ENCODE measurements at places on chromosomes 6 and 20.

GRCh38 chr20:62508641-62509051 lies 32.9 kb upstream of the GATA5 start:
- no peak for DNase-seq

GRCh38 chr20:25399037-25399430 lies 8.4 kb upstream of the ABHD12 start:
- DNase-seq: peak; percentile 12

DNA sequence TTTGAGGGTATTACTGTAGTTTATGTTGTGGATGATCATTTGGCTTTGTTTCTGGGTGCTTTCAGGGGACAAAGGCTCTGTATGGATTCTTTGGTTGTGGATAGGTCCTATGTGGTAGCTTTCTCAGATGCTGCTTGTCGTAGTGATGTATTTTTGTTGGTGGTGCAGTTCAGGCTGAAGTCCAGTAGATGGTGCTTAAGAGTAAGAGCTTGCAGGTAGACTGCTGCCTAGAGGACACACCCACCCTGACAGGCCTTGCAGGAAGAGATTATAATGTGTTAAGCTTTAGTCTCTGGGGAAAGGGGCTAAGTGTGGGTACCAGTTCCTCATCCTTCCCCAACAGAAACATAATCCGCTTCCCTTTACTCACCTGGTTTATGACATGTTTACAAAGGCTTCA lies 62.6 kb upstream of the ADGRB3 start:
- DNase-seq: peak; percentile 14

- DNase-seq: no peak
Measured at GRCh38 chr6:14240411-14241166, 123.0 kb downstream of the CD83 start.

DNA sequence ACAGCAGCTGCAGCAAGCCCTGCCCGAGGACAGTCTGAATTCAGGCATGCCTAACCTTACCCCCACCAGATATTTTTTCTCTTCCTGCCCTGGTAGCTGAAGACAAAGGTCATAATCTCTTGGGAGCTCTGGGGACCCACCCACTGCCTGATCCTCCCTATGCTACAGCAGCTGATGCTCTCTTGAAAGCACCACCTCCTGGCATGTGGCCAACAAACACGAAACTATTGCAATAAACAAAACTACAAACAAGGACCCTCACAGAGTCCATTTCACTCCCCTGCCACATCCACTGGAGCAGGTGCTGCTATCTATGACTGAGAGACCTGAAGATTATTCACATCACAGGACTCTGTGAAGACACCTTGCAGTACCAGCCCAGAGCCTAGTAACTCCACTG lies 238.5 kb upstream of the HS3ST5 start:
- no peak for DNase-seq

DNA sequence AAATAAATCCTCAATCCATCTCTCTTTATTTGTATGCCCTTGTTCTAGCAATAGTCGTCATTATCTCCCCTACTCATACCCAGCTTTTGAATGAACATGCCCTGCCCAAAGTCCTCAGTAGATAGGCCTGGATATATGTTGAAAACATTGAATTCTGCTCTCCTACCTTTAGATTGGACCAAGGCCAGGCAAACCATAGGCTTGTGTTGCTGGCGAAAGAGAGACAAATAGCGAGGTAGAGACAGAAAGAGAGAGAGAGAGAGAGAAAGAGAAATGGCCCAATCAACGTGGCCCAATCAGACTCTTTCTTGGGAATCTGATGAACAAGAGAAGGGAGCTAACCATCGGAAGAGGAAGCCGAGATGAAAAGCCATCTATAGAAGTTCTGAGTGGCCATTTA lies 45.2 kb downstream of the NEDD9 start:
- no peak for DNase-seq

DNA sequence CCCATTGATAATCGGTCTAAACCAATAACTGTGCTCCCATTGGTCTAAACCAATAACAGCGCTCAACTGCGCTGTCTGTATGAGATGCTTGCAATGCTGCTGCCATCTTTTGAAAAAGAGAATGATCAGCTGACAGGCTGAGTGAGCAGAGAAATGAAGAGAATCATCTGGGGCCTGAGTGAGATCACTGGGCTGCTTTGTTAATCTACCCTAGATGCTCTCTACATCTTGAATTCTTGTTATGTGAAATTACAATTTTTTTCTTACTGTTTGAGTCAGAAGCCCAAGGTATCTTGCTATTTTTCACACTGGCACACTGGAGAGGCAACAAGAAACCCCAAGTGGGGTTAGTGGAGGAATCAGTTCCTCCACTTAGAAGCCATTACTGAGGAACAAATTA lies 91.5 kb upstream of the GCM1 start:
- DNase-seq: no peak

DNA sequence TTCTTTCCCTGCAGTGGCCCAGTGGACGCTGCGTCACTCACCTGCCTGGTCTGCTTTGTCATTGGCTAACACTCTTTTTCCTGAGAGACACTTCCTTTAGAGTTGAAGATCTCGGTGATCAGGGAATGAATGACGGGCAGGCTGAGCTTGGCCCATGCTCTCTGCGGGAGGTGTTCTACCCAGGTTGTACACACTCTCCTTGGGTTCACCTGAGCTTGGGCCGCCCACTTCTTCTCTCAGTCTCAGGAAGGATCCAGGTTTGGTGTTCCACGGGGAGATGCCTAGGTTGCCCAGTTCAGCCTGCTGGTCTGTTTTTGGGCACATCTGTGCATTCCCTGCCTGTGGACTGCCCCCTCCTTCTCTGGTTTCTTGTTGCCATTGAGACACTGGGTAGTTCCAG lies 66.7 kb upstream of the SLC22A1 start:
- DNase-seq: no peak

DNA sequence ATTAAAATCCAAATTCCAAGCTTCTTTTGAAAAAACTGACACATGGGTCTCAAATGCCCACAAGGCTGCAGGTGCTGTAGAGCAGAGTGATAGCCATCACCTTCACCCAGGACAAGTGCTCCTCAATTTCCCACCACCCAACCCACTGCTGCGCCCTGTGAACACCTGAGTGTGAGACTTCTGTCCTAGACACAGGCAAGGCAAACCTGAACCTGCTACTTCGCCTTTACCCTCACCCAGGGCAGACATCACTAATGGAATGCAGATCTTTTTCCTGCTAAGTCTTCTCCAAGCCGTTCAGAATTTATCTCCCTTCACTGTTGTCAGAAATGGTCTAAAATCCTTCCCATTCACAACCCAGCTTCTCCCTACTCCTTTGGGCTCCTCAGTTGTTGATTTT lies 65.9 kb downstream of the PREX1 start:
- no peak for DNase-seq

DNA sequence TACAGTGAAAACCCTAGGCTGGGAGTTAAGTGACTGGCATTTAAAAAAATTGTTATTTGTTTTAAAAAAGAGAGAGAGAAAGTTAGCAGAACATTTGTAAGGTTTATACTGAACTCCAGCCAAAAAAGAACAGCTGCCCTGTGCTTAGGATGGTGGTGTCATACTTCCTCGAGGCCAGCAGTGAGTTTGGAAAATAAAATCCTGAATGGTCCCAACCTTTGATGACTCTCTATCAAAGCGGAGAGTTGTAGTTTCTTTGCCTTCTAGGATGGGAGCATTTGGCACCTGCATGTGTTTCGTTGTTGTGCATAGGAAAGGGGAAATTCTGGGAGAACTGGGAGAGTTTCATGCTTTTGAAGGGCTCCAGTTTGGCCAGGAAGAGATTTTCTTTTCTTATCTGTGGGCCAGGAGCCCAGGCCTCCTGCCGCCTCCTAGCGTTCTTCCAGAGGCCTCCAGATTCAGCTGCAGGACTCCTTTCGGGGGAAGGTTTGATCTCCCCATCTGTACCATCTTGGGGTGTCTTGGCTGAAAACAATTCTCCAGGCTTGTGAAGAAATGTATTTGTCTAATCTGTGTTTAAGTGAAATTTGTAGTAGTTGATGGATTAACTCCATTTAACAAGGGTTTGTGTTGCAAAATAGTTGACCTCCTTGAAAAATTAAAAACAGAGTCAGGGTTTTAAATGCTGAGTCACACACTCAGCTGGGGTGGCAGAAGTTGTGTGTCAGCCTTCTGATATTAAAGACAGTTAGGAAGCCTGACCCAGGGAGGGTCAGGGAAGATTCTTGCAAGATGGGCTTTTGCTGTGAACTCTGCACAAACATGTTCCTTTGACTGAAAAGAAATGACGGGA lies 63.4 kb downstream of the TXNDC5 start:
- DNase-seq: no peak

DNA sequence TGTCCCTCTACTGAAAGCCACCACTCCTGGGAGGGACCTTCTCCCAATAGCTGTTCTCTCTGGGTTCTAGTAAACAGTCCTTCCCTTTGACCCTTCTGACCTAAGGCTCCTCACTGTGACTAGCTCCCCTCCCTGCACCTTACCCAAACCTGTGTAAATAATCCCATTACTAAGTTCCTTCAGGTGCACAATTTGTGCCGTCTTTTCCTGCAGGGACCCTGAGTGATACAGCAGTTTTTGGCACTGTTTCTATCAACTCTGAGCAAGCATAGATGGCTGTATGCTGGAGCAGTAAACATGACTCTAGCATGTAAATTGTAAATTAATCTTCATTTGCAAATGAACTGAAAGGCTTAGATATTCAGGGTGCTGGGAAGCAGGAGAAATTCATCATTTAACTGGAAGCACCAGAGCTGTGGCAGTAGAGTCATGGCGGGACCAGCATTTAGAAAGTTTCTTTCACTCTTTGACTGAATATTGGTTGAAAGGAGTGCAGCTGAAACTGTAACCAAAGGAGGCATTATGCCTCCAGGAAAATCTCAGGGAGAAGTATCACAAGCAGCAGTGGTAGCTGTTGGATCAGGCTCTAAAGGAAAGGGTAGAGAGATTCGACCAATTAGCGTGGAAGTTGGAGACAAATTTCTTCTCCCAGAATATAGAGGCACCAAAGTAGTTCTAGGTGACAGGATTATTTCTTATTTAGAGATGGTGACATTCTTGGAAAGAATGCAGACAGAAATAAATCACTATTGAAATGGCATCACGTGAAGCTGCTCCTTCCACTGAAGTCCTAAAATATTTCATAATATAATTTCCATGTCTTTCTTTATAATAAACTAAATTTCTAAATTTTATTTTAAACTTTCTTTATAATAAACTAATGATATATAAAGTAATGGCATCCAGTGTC lies 117.8 kb downstream of the TCP11 start:
- DNase-seq: no peak

- no peak for DNase-seq
Measured at GRCh38 chr6:46138281-46138680, 8.5 kb downstream of the ENPP4 start.

Data from GDM1 (cell line).